Thoracic aorta (tissue), 2 donors: ENCODE measurements at places on chromosomes 2 and 18.

DNA sequence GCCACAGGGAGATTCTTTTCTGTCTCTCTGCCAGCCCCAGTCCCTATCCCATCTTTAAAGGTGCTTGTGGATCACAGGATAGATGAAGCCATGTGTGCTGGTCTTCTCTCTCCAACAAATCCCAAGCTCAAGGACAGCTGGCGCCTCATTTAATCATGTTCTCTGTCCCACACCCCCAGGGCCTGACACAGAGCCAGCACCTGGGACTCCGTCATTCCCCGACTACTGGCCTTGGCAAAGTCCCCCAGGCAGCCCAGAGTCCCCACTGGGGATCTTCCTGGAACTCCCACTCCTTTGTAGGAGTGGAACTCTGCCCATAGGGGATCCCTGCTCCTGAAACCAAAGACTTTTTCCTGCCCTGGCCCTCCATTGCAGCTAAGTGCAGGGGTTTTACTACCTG lies 60.8 kb downstream of the MTHFD2 start:
- no peak for DNase-seq

DNA sequence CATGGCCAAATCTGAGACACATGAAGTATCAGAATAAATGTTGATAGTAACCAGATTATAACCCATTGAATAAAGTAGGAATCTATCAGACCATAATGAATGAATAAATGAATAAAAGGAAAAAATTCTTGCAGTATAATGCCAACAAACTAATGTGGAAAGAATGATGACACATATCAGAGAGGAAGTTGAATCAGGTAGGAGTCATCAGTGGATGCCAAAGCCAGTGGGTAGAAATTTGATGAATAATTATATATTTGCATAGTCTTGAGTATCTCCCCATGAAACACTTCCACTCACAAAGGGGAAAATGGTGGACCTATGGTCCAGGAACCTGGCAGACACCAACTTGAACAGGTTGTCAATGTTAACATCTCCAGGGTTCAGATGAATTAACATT lies 68.6 kb downstream of the GALNT3 start:
- no peak for DNase-seq

DNA sequence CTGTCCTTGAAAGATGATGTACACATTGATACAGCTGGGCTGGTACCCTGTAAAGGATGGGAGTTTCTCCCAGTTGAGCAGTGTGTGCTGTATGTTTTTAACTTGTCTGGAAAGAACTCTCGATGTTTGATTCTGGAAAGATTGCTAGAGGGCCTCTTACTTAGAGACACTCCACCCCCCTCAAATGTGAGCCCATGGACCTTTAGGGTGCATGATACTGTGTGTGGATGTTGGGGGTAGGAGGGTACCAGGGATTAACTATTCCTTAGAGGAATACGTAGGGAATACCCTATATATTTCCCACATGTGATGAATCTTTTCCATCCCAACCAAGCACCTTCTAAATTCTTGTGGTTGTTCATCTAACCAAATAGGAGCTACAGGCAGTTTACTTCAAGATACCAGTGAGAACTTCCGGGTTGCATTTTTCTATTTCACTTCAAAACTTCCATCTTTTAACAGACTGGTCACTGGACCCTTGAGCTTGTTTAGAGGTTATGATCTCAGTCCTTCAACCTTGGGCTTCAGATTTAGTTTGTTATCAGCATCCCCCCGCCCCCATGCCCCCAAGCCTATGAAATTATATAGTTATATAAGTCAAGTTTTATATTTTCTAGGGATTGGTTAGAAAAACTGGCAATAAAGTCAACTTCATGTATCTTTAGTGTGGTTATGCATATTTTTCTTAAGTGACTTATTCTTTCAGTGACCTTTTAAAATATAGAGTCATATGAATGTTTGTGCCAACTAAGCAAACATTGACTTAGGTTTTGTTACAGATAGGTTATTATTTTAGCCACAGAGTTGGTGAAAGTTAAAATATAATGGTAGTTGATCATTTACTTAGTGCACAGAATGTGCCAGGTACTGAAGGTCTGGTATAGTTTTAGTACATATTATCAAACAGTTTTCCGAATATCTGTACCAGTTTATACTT lies 18.2 kb downstream of the AFTPH start:
- DNase-seq = no peak

GRCh38 chr2:128505150-128505490 lies 186.5 kb upstream of the HS6ST1 start:
- no peak for DNase-seq

DNA sequence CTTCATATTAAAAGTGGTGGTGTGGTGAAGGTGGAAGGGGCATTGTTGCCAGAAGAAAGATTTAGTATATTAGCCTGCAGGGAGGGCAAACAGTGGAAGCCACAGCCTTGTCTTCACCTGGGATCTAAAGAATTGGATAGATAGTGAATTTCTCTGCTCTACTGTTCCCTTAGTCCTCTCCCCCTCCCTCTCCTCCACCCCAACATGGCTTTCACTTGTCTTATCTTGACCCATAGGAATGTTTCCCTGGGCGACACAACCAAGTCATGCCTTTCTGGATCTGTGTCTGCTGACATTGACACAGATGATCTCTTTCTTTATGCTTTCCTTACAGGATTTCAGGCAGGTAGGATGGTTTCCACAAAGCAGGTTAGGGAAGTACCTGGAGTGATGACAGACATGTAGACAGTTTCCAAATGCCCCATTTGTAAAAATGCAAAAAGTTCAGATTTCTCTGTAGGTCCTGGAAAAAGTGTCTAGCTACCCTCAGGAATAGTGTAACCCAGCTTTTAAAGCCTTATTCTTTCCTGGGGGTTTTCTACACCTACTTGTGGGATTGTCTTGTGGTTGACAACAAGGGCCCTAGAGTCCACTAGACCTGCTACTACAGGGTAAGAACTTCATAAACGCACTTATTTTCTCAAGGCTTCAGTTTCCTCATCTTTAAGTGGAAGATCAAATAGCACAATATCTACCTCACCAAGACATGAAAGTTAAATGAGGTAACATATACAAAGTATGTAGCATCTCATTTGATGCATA lies 184.2 kb upstream of the SP5 start:
- DNase-seq = no peak

DNA sequence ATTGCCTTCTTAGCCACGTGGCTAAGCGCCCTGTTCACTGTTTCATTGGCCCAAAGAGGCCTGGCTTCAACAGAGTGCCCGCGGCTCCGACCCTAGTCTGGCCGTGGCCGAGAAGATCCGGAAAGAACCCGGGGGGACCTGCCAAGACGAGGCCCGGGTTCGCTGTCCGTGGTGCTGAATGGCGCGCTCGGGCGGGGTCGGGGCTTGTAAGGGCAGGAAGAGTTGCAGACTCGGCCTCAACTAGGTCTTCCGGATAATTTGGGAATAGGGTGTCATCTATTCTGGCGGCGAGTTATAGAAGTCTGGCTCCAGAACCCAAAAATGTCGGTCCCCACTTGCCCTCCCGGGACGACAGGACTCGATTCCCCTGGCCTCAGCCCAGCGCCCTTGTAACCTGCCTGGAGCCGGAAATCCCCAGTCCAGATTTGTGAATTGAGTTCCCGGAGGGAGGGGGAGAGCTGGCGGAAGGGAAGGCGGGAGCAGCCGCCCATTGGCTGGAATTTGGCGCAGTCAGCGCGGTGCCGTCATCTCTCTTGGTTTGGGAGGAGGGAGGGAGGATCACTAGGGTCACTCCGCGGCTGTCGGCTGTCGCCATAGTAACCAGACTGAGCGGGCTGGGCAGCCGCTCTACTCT lies 3.5 kb downstream of the CDK5R2 start:
- no peak for DNase-seq

GRCh38 chr2:192536922-192537624 lies 342.3 kb upstream of the TMEFF2 start:
- no peak for DNase-seq

DNA sequence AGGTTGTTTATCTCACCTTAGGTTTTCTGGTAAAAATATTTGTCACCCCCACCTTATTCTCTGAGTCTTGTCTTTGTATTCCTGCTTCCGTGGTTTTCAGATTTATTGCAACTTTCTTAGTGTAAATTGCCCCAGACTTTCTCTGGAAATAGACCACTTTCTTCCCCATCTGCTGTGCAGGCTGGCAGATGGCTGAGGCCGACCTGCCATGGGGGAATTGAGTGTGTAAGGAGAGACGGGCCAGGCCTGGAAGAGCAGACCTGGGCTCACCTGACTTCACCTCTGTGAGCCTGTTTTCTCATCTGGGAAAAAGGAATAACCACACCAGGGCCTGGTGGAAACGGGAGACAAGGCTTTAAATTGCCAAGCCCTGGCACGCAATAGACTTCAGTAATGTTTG lies 44.9 kb downstream of the ACKR3 start:
- DNase-seq = no peak

DNA sequence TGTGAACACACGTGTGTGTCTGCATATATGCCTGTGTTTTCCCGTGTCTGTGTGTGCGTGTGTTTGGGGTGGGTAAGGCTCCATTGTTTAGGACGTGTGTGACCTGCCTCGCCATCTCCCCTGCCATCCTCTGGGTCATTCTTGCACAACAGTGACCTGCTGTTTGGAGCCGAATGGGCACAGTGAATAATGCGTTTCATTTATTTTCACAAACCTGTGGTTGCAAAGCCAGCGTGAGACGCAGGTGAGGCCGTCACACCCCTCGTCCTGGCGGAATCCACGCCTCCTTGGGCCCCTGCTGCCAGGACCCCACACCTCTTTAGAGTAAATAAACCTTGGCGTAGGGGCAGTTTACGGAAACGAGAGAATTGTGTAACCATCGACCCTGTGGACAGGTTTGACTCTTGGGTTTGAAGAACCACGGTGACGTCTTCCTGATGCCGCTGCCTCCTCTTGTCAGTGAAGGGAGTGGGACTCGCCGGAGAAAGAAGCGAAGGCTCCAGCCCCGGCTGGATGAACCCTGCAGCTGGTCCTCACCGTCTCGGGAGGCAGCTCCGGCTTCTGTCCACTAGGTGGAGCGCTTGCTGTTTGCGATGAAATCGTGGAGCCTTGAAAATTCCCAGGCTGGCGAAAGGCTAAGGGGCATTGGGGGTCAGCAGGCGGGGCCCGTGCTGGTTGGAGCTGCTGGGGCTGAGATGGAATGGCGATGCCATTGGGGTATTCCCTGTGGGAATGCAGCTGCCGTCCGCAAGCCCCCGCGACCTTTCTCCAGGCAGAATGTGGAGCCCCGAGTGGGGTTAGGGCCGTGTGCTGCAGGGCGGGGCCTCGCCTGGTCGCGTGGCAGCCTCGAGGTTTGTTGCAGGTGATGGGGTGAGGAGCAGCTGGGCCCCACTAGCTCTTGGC lies 81.1 kb downstream of the RTP5 start:
- DNase-seq = no peak

DNA sequence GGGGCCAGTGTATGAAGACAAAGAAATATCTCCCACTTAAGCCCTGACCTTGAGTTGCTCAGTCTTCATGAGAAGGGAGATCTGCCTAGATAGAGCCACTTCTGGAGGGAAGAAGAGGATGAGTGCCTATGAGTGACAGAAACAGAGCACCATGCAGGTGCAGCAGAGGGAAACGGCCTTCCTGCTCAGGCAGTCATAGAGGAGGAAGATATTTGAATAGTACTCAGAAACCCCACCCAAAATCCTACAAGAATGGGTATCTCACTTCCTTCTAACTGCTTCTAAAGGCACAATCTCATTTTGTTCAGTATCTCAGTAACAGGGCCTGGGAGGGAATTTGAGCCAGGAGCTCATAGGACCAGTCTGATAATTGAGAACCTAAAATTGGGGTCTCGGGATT lies 339.3 kb downstream of the ALK start:
- DNase-seq = no peak

- no peak for DNase-seq
Observed at GRCh38 chr2:239814116-239814860, 210.9 kb downstream of the NDUFA10 start.

DNA sequence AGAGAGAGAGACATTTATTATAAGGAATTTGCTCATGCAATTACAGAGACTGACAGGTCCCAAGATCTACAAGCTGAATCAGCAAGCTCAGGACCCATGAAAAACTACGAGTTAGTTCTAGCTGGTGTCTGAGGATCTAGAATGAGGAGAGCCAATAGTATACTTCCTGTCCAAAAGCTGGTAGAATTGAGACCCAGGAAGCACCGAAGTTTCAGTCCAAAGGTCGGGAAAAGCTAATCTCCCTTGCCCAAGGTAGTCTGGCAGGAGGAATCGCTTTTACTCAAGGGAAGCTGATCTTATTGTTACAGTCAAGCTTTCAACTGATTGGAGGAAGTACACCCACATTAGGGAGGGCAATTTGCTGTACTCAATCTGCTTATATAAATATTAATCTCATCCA lies 389.6 kb downstream of the ADCYAP1 start:
- DNase-seq = no peak

DNA sequence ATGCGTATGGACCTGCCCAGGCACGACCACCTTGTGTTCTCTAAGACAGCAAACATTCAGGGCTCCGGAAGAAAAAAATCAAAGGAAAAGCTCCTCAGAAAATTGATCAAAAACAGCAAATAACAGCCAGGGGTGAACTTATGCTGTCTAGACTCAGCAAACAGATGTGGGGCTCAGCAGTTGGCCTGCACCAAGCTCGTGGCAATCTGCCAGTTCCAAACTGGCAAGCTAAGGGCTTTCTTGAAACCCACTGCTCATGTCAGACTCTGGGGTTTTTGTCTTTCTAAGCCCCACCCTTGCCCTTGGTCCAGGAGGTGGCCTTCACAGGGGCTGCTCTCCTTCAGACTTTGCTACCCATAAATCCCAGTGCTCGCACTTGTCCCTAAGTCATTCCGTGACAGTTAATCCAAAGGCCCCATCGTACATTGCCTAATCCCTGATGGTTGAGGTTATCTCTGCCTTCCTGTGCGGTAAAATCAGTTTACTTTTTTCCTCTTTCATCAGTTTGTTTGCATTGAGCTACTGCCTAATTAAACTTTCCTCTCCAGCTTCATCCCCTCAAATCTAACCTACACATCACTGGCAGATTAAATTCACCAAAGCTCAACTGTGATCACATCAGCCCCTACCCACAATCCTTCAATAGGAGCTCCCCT lies 408.0 kb downstream of the LRATD1 start:
- DNase-seq = no peak

DNA sequence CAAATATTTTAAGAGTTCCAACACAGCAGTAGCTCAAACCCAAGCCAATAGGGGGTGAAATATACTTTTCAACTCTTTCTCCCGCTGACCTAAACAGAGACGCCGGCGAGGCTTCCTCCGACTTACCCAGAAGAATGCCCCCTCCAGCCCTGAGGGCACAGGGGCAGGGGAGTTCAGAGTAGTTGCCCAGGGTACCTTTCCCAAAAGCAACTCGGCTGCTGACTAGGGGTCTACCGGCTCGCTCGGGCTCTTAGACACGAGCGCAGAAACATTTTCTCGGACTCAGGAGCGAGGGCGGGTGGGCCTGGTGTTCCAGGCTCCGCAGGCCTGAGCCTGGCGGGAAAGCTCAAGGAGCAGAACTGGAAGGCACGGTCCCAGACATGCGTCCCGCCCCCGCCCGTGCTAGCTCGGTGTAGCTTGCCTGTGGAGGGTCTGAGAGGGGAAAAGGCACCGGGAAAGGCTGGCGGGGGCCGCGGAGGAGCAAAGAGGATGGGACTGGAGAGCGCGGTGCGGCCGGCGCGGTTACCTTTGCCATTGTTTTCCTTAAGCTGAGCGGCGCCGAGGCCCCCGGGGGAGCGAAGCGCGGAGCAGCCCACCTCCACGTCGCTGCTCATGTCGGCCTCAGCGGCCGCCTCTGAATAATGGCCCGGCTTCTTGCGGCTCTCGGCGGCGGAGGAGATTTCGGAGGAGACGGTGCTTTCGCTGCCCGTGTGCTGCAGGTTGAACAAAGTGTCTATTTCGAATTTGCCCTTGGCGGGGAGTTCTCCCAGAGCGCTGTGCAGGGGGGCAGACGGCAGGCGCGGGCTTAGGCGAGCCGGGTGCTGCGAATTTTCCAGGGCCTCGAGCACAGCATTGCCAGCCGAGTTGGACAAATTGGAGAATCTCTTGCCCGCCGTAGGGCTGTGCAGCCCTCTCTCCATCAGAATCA lies 674 bp downstream of the EVX2 start:
- DNase-seq = no peak

- no peak for DNase-seq
Observed at GRCh38 chr2:39618736-39619135, 47.0 kb upstream of the TMEM178A start.
